K562 (cell line): ENCODE measurements at places on chromosomes 16 and 17.
A peak's percentile ranks its signal among the peaks of the same experiment; 100 is the strongest.

GRCh38 chr17:62653826-62654761 lies 26.6 kb downstream of the MRC2 start:
- peak; percentile 55 for DNase-seq

GRCh38 chr16:3731126-3731935 lies 14.0 kb upstream of the TRAP1 start:
- DNase-seq: no peak

- DNase-seq: no peak
Measured at GRCh38 chr16:4409081-4409932, 7.1 kb downstream of the CORO7 start.

- DNase-seq: no peak
Measured at GRCh38 chr17:83028851-83029250, 50.6 kb upstream of the METRNL start.
